Activated CD8-positive, alpha-beta memory T cell treated with anti-CD3 and anti-CD28 coated beads, Interleukin-2, amount 50 U/mL, for 48 hours (primary cell): ENCODE measurements at places on chromosomes 12 and 14.

GRCh38 chr12:58148405-58148804, 207.0 kb downstream of the ATP23 start:
- no peak for DNase-seq

- DNase-seq, result no peak
Measured at GRCh38 chr14:75832621-75833297, 149.0 kb downstream of the TGFB3 start.

DNA sequence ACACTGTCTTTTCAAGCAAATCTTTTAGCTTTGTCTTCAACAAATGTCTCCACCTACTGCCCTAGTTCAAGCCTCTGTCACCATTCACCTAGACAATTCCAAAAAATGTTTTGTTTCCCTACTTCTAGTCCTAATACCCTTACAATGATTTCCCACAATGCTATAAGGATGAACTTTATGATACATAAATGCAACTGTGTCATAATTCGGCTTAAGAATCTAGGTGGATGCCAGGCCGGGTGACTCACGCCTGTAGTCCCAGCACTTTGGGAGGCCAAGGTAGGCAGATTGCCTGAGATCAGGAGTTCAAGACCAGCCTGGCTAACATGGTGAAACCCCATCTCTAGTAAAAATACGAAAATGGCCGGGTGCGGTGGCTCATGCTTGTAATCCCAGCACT, 20.7 kb upstream of the CREBL2 start:
- no peak for DNase-seq

GRCh38 chr14:93067088-93067487, 48.6 kb downstream of the ITPK1 start:
- no peak for DNase-seq

DNA sequence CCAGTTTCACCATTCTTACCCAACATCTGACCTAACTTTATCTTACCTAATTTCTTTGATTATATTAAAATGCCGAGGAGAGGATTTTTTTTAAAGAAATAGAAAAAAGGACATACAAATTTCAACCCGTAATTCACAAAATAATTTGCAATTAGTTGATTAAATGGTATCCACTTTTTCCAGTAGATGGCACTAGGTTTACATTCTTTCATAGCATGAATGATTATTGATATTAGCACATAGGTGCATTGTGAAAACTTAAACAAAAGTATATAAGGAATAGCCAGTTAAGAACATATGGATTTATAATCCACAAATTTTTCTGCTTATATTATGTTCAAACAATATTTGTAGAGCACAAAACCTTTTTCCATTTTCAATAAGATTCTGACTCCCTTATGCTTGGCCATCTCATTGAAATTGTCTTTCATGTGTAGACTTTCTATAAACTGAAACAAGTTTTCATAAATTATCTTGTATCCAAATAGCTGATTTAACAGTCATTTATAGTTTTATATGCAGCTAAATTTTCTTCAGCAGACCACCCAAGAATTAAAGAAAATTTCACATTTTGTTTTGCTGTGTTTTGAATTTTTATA, 35.3 kb downstream of the MSRB3 start:
- no peak for DNase-seq

- DNase-seq, result no peak
Measured at GRCh38 chr12:93624595-93625294, 52.3 kb downstream of the SOCS2 start.

DNA sequence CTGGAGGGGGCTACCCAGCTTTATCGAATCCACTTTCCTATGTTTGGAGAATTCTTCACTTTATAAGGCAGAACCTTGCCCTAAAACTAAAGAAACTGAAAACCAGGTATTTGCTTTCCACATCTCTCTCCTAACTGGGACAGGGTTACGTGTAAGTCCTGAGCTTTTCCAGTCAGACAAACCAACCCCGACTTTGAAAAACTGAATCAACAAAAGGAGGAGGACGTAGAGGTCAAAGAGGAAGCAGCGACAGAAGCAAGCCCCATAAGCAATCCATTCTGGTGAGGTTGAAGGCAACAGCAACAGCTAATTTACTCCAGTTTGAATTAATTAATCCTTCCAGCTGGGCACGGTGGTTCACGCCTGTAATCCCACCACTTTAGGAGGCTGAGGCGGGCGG, 47.2 kb downstream of the LRP6 start:
- DNase-seq, result no peak
